ENCODE measurements at places on chromosomes 12 and 14. TPM values are rescaled to one million over a fixed set of nuclear protein-coding genes. Genes with fewer than 3 reads are reported as not detected.

- no peak for DNase-seq
Measured at GRCh38 chr12:41439801-41440200, 251.7 kb downstream of the PDZRN4 start.

The DPPA3 gene
- total RNA-seq: not detected

The ABCD2 gene
- 1.8 TPM for total RNA-seq

The RTL1 gene
- total RNA-seq: not detected

DNA sequence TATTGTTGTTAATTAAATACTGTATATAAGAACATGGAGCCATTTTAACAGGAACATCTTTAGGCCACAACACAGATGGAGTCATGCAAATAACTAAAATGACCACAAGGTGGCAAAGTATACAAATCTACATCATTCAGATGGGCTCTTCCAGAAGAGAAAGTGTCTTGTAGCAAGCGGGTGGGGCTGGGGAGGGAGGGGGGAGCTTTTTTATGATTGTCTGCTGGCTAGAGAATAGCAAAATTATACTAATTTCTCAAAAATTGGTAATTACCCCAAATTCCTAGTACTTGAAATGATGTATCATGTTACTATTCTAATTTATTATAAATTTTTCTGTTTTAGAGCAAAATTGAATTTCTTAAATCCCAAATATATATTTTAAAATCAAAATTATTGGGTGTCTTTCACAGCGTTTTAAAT, 378.7 kb downstream of the PRKD1 start:
- DNase-seq: no peak

DNA sequence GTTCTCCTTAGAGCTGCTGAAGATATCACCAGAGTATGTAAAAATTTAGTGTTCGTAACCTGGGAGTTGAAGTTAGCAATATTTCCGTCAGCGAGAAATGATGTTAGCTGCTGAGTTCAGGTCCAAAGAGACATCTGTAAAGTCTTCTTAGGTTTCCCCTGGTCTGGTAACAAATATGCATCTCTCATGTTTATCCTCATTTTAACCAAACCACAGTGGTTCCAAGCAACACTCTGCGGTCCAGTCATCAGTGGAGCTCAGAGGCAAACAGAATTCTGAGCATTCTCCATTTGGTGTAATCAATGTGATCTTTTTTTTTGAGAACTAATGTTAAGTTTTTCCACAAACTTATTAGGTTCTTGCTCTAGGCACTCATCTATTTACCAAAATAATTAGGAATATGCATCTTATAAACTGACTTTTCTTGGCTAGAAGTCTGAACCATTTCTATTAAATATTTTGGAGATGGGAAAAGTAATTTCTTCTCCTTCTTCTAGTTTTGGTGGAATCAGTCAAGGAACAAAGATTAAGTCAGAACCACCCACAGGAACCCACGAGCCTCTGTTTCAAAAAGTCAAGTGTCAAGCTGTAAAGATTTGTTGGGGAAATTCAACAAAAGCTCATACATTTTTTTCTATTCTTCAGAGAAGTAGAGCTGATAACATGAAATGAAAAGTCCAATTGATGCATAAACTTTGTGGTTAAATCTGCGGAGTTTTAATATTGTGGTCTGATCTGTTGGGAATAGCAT, 64.7 kb downstream of the IFNG start:
- DNase-seq: no peak

DNA sequence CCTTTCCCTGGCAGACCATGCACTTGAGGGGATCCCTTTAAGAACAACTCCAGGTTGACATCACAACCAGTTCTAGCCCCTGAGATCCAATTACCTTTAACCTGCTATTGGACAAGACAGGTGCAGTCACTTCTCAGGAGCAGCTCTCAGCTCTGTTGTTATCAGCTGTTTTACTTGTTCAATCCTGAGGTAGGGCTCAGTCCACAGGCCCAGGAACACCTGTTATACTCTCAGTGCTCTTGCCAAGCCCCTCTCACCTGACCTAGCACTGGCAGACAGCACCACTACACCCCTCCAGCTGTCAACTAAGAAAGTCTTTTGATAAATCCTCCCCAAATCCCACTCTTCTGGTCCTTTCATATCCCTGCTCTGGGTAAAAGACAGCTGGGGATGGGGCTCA, 163.9 kb upstream of the TMTC2 start:
- no peak for DNase-seq

The RABGGTA gene
- total RNA-seq: 17.3 TPM

DNA sequence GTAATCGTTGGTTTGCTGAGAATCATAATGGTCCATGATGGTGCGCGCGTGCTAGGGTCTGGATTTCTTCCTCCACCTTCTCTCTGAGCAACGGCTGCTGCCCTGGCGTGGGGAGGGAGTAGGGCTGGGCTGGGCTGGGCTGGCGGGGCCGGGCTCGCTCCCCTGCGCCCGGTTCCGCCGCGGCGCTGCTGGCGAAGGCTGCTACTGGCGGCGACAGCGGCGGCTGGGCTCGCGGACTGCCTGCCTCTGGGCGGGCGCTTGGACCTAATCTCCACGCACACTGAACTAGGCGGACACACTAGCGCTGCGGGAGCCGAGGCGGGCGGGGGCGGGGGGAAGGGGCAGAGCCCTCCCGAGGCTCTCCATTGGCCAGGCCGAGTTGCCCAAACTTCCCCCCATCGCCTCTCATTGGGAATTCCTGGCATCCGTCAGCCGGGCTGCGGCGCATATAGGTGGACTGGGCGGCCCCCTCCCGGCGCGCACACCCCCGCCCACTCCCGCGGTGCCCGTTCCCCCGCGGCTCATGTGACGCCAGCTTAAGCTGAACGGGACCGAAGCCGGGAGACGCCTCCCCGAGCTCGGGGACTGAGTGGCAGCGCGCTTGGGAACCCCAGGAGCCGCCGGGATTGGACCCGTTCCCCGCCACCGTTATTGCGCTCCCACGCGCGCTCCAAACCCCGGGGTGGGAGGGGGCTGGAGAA, at the start of gene ACTN1:
Gene ACTN1 (minus strand): TSS at position 282 of the 701 bp plus-strand sequence. CDS start 246 bp downstream, at position 36.
- peak; percentile 97 for DNase-seq

The GALC gene
- 18.1 TPM for total RNA-seq

GRCh38 chr14:22607291-22607690, 9.2 kb downstream of the ABHD4 start:
- DNase-seq: no peak

GRCh38 chr14:71108398-71109119, 201.3 kb downstream of the PCNX1 start:
- DNase-seq: no peak

The NGB gene
- not detected for total RNA-seq

DNA sequence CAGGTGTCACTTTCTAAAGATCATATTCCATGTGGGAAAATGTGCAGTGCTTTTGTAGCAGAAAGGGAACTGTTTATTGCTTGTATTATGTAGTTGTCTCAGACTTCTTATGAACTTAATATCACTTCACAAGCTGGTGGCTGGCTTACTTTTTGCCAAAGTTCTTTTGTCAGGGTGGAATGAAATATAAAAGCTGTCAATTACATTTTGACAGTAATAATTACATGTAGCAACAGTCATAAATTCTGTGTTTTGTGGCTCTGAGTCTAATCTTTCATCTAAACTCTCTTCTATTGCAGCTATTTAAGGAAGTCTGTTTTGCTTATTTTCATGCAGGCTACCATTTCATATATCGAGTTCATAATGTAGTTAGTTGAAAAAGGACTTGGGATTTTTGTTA, 106.6 kb downstream of the OTOGL start:
- DNase-seq: no peak

GRCh38 chr14:102063808-102064429, 22.9 kb downstream of the HSP90AA1 start:
- no peak for DNase-seq

DNA sequence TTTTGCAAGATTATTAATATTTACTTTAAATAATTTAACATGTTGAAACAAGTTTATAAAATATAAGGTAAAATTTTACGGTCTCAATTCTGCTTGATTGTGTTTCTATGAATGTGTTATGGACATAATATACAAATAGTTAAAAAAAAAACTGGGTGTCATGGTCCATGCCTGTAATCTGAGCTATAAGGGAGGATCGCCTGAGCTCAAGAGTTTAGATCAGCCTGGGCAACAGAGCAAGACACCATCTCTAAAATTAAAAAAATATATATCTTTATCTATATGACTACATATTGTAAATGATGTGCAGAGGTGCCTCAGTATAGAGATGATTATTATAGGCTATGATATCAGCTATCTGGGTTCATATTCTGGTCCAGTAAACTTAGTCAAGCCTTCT, 9.9 kb downstream of the PAPOLA start:
- DNase-seq: no peak

The COA8 gene
- 40.3 TPM for total RNA-seq

DNA sequence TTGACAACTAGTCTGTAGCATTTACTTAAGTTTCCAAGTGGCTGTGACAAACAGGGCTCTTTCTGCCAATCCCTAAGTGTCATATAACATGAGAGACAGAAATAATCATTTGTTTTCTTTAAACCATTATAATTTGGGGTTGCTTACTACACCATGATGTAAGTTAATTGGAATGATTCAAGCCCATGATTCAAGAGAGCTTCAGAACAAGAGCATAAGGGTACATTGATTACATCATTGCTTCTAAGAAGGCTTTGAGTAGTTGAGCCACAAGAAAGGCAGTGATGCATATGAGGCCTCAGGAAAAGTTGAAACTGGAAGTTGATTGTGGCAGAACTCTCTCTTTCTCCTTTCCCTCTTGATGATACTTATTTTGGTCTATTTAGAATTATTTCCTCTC, 444.0 kb downstream of the CCER1 start:
- no peak for DNase-seq

GRCh38 chr12:129723260-129723659, 180.6 kb downstream of the TMEM132D start:
- no peak for DNase-seq

The GDF3 gene
- total RNA-seq: not detected

The ZC2HC1C gene
- 2.3 TPM for total RNA-seq

DNA sequence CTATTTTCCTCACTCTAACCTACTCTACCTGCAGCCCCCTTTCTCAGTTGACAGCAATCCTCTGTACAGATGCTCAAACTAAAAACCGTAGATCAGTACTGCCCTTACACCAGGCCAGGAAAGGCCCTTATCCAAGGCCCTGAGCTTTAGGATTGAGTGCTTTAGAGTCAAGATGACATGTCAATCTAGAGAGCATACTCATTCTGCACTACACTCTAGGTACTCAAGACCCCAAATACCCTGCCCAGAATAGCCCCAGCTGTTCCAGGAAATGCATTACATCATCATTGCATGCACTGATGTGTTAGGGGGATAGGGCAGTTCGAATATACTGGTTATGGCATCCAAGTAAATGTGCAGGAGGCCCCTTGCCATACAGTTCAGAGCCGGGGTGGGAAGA, 3.5 kb upstream of the PHLDA1 start:
- no peak for DNase-seq

- no peak for DNase-seq
Measured at GRCh38 chr12:2183556-2184541, 131.1 kb downstream of the CACNA1C start.

The C12orf54 gene
- total RNA-seq: not detected

The TAS2R10 gene
- 1.2 TPM for total RNA-seq

DNA sequence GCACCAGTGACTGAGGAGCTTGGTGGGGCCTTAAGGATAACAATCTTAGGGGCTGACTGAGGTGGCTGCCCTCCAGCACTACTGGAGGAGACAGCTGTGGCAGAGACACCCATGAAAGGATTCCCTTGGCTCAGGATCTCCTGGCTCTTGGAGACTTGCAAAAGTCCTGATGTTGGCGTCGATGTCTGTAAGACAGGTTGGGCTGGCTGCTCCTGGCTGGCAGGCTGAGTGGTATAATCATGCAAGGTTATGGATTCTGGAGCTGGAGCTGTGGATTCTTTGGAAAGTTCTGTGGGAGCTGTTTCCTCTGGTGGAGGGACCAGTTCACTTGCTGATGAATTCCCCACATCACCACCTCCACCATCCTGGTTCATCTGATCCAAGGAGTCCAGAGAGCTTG, 24.8 kb downstream of the CHD8 start:
- no peak for DNase-seq

DNA sequence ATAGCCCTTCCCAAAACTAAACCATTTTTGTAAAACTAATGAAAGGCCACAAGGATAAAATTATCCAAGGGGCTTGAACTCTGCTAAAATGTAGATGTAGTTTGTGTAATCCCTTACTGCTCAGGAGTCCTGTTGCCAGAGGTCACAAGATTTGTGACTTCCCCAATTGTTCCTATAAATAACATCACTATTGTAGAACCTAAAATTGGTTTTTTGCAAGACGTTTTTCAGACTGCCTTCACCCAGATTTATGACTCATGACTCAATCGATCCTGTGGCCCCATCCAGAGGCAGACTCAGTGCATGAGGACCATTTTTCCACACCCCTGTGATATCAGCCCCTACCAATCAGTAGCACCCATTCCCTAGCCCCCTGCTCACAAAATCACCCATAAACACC, 61.5 kb upstream of the RASSF8 start:
- no peak for DNase-seq

The KRT6C gene
- total RNA-seq: not detected

GRCh38 chr14:31937730-31938346, 139.3 kb upstream of the ARHGAP5 start:
- no peak for DNase-seq

The TAS2R30 gene
- total RNA-seq: 4.4 TPM

DNA sequence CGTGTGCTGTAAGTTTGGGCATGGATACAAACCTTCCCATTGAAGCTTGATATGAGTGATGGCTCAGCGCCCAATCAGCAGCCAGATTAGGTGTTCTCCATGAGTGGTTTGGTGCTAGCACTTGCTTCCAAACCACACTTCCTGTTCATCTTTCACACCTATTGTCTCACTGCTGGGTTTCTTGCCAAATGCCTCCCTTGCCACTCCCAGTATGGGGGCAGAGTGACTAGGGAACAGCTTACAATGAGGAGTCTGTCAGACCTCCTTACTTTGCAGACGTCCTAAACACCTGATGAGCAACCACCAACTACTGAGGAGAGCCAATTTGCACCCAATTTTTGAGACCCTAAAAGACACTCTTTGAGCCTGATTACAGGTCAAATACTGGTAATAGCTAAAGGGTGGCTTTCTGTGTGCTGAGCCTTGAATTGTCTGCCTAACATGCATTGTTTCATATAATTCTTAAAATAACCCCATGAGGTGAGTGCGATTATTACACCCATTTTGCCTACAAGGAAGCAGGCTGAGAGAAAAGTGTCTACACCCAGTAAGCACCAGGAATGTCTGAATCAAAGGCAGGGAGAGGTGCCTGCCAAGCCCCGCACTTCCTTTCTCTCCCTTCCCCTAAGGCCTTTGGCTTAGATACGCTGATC, 48.4 kb upstream of the FOS start:
- peak; percentile 42 for DNase-seq

DNA sequence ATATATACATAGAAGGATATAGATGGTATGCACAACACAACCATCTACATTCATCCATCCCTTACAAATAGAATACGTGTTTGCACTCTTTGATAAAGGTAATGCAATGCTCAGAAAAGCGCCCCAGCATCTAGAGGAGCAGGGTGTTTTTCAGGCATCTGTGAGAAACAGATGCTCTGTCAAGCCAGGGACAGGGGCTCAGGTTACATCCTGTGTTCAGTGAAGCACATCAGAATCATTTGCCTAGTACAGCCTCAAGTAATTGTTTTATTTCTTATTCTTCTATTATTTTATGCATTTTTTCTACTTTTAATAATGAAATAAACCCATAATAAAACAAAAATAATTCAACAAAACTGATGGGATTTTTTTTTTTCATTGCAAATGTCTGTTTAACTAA, 50.5 kb upstream of the HIF1A start:
- DNase-seq: no peak

GRCh38 chr12:64895526-64895925, 71.1 kb downstream of the TBC1D30 start:
- no peak for DNase-seq

All from posterior vena cava (tissue), 2 donors.